Stimulated activated CD8-positive, alpha-beta memory T cell treated with anti-CD3 and anti-CD28 coated beads, Interleukin-4, amount 100 ng/mL, for 48 hours (primary cell): ENCODE measurements at places on chromosomes 2 and 18.

- DNase-seq, result no peak
These were observed 23.7 kb upstream of the AP1S3 start for GRCh38 chr2:223860809-223861738.

DNA sequence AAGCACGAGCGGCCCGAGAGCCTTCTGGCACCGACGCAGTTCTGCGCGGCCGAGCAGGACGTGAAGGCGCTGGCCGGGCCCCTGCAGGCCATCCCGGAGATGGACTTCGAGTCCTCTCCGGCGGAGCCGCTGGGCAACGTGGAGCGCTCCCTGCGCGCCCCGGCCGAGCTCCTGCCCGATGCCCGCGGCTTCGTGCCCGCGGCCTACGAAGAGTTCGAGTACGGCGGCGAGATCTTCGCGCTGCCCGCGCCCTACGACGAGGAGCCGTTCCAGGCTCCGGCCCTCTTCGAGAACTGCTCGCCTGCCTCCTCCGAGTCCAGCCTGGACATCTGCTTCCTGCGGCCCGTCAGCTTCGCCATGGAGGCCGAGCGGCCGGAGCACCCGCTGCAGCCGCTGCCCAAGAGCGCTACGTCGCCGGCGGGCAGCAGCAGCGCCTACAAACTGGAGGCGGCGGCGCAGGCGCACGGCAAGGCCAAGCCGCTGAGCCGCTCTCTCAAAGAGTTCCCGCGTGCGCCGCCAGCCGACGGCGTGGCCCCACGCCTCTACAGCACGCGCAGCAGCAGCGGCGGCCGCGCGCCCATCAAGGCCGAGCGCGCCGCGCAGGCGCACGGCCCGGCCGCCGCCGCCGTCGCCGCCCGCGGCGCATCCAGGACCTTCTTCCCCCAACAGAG is 70.4 kb downstream of the ARHGEF33 start:
- DNase-seq, result peak; percentile 75

DNA sequence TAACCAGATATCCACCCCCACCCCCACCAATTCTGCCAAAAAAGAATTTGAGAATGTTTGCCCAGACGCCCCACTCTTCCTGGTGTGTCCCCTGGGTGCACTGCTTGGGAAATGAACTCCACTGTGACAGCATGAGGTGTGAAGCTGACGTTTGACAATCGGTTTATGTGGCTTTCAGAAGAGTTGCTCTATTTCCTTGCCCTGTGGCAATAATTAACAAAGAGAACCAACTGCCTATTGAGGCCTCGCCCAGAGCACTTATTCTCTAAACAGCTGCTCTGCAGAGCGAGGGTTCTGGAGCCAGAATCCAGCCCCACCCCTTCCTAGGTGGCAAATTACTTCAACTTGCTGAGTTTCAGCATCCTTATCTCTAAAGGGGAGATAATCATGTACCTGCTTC is 115.8 kb upstream of the SIX3 start:
- no peak for DNase-seq

DNA sequence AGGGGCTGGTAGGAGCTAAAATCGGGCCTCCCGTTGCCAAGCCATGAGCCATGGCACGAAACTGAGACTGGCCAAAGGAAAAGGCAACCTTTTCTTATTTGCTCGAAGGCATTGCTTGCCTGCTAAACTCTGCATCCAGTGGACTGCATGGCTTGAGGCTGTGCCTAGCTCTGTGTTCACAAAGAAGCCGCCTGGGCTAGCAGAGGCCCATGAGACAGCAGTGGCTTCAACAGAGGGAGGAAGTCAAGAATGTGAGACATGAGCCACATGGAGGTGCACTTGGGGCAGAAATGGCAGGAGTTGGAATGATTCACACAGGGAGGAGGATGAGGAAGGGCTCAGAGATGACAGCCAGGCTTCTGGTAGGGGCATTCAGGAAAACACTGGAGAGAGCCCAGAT is 33.5 kb downstream of the TPRKB start:
- DNase-seq, result no peak

DNA sequence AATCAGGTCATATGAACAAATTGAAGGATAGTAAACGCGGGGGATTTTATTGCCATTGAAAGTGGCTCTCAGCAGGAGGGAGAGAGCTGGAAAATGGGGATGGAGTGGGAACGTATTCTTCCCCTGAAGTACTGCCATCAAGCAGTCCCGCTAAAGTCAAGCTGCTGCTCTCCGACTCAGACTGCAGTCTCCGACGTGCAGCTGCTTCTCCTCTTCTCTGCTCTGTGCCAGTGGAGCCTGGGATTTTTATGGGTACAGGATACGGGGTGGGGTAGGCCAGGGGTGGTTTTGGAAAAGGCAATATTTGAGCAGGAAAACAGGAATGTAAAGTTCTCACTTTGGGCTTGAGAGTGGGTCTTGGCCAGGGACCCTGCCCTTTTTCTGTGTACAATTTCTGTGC is 33.0 kb downstream of the KCTD18 start:
- DNase-seq, result no peak

- DNase-seq, result no peak
These were observed 76.0 kb upstream of the KLHL14 start for GRCh38 chr18:32848826-32849225.

GRCh38 chr2:234334151-234334550 is 162.7 kb downstream of the ARL4C start:
- no peak for DNase-seq

DNA sequence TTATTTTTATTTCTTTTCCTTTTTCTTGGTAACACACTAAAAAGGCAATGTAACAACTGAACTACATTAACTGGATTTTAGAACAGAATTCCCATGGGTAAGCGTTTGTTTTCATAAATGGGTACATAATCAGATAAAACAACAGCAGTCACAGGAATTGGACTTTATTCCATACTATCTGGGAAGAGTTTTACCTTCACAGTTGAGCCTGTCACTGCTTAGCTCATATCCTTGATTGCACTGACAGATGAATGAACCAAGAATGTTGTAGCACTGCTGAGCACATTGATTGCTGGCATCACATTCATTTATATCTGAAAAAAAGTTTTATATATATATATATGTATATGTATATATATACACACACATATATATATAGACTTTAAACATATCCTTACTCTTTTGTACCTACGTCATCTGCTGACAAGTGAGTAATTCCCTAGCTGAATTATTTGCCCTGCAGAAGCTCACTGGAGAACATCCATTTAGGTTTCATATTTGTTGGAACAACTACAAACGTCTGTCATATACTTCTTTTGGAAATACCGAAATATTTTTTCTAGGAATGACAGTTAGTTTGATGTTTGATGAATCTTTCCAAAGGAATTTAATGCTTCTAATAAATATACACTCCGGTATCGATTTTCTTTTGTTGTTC is 47.0 kb downstream of the EFEMP1 start:
- no peak for DNase-seq

- no peak for DNase-seq
These were observed 61.9 kb downstream of the SPRED2 start for GRCh38 chr2:65370387-65371073.

DNA sequence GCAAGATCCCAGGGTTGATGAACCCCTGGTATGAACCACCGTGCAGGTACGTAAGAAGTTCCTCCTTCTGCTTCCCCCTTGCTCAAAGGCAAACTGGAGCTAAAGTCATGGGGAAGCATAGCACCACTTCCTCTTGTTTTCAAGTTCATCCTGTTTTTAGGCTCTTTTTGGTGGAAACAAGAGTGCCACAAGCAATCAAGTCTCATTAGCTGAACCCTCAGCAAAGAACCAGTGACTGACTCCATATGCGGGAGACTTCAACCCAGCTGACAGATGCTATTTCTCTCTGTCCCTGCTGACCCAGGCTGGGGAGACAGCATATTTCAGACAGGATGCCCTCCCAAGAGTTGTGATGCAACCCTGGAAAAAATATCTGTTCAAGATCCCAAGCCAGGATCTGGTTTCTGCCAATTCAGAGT is 47.7 kb downstream of the BCL2 start:
- DNase-seq, result no peak

GRCh38 chr2:40654346-40654745 is 202.5 kb upstream of the SLC8A1 start:
- DNase-seq, result no peak

DNA sequence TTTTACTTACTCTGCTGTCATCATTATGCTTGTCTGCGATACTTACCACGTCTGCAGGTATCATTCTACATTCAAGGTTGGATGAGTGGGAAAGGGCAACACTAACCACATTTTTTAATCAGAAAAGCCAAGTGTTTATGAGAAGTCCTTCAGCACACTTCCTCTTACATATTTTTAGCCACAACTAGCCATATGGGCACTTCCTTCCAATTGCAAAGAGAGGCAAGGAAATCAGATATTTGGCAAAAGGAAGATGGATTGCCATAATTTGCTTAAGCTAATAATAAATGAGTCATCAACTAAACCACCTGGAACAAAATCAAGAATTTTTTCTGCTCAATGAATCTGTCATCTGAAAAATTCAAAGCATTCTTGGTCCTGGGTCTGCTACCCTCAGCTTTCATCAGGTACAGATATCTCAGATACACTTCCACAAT is 16.7 kb upstream of the MRO start:
- no peak for DNase-seq

DNA sequence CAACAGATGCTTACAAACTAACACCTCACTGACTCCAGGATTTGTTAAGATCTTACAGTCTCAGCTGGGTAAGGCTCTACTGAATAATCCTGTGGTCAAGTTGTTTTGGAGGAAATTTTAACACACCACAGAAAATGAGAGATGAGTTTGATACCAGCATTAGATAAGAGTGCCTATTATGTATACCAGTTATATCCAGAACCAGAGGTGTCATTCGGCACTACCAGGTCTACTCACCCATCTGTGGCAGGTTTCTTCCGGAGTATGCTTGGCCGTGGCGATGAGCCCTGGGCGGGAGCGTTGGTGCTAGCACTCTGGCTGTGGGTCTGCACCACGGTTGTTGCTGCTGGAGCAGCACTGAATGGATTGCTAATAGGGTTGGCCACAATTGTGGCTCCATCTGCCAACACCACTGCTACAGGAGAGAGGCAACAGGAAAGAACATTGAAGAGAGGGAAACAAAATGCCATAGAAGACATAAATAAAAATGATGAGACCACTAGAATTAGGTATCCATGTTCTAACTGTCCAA is 41.2 kb downstream of the SAP130 start:
- DNase-seq, result peak; percentile 30

- peak; percentile 83 for DNase-seq
These were observed at the start of gene CCBE1 for GRCh38 chr18:59697236-59697932. Gene CCBE1, minus strand, starts transcription at chr18:59697423.

- peak; percentile 73 for DNase-seq
These were observed 63.0 kb upstream of the TWIST2 start for GRCh38 chr2:238784671-238785527.

DNA sequence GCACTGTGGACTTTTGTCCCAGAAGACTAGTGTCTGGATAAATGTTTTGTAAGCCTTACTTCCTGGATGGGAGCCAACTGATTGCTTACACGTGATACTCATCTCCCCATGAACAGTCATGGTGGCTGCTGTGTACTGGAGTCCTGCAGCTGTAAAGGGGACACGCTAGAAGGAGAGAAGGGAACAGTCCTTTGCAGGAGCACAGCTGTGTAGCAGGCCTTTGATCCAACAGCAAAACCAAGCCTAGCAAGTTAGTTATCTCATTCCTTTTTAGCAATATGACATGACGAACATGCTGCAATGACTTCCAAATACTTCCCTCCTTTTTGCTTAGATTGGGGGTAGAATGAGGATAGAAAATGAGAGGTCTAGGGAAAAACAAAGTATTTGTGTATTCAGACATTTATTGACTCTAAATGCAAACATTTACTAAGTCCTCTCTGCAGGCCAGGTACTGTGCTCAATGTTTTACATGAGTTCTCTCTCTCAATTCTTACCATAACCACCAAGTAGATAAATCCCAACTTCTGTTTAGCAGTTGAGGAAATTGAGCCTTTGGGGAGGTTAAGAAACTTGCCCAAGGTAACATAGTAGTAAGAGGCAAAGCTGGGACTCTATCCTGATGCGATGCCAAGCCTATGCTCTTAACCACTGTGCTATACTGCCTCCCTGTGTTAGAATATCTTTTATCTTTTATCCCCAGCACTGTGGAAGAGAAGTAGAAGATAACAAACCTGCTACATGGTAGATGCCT is 55.4 kb upstream of the CD28 start:
- DNase-seq, result no peak

DNA sequence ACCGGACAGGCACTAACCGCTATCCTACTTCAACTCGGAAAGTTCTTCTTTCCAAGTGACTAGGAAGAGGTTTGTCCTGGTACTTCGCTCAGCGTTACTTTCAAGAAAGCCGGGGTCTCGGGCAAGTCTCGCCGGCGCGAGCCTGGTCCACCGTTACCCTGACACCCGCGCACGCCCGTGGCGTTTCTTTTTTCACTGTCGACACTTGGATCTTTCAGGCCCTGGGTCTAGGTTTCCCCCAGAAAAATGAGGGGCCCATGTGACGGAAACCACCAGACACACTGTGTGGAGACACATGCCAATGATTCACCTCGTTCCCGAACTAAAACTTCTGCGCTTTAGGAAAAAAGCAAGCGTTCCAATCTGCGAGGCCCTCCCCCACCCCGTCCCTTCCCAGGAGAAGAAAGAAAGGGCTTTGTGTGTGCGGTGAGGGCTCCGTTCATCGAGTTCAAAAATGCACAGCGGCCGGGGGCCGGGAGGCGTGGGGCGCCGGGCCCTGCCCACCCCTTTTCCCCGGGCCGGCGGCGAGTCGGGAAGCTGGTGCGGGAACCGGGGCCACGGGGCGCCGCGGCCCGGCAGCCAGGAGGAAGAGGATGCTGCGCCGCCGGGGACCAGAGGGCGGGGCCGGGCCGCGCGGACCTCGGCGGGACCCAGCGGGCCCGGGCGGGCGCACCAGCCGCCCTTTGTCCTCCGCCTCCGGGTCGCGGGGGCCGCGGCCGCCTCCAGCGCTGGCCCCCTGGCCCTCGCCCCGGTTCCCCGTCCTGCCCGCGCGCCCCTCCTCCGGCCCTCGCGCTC is 2.6 kb downstream of the ZNF521 start:
- DNase-seq, result no peak

- DNase-seq, result no peak
These were observed 20.4 kb downstream of the STAM2 start for GRCh38 chr2:152155209-152155608.

GRCh38 chr2:10520154-10520553 is 72.0 kb upstream of the ODC1 start:
- DNase-seq, result no peak

- DNase-seq, result no peak
These were observed 10.3 kb upstream of the NT5C1B start for GRCh38 chr2:18599509-18600254.

GRCh38 chr2:94769733-94770132 is 101.5 kb upstream of the TEKT4 start:
- DNase-seq, result no peak

DNA sequence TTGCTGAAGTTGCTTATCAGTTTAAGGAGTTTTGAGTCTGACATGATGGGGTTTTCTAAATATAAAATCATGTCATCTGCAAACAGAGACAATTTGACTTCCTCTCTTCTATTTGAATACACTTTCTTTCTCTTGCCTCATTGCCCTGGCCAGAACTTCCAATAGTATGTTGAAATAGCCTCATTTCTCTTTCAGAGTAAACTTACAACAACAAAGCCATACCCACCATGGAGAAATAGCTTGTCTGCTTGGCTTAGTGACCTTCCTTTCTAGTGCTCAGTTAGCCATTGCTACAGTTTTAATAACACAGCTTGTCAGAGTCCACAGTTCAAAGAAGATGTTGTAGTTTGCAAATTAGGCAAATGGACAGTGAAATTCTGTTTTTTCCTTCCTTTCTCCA is 228.0 kb downstream of the ETAA1 start:
- DNase-seq, result no peak
